Stimulated activated CD8-positive, alpha-beta memory T cell treated with anti-CD3 and anti-CD28 coated beads, Interleukin-4, amount 100 ng/mL, for 1 hour (primary cell): ENCODE measurements at places on chromosomes 6 and 20.

- DNase-seq, result no peak
Measured at GRCh38 chr6:5490501-5491069, 229.3 kb downstream of the FARS2 start.

GRCh38 chr20:16861708-16862107 is 113.5 kb downstream of the OTOR start:
- no peak for DNase-seq

DNA sequence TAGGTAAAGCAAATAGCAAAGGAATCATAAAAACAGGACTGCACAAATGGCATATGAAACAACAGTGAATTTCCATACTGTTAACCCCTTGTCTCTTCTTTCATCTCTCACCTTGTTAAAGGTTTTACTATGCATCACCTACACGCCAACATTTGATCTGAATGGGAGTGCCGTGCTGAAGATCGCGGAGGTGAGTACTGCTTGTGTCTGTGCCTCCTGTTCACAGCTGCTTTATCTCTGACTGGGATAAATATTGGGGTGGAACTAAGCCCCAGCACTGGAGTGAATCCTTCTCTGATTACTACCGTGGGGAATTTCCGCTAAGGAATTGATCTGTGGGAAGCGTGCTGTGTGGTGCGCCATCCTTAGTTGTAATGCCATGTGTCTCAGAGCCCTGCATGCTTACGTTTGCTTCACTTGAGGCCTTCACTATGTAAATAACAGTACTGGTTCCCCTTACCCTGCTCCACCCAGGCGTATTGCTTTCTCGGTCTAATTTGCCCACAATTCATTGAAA is 11.4 kb upstream of the PBOV1 start:
- no peak for DNase-seq

DNA sequence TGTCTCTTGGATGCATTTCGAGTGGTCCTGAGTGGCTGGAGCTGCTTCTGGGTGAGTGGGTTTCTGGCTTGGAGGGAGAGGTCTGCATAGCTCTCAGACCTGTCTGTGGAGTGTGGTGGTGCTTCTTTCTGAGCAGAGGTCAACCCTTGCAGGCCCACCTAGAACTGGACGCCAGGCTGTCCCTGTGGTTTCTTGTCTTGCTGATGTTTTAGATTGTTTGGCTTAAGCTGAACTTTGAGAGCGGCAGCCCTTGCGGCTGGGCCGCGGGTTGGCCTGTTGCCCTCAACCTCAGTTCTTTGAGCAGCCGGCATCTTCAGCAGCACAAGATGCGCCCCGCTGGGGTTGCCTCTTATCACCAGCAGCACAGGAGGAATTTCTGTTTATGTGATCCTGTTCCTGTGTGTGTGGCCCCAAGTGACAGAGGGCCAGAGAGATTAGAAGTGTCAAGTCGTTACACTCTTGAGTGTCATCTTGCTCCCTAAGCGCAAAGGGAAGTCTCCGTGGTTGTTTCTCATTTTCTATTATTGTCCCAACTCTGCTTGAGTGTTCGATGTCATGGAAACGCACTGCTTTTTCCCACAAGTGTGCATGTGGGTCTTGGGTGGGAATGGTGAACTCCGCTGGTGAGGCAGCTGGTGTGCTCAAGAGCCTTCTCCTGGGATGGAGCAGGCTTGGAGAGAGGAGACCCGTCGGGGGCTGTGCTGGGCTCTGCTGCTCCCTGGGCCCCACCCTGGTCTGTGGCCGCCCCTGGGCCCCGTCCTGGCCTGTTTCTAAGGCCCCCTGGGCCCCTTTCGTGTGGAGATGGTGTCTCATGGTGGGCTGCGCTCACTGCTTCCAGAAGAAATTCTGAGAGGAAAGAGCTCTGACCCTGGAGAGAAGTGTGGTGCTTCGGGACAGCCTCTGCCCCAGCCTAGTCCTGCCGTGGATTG is 20.1 kb upstream of the SLC22A1 start:
- no peak for DNase-seq

DNA sequence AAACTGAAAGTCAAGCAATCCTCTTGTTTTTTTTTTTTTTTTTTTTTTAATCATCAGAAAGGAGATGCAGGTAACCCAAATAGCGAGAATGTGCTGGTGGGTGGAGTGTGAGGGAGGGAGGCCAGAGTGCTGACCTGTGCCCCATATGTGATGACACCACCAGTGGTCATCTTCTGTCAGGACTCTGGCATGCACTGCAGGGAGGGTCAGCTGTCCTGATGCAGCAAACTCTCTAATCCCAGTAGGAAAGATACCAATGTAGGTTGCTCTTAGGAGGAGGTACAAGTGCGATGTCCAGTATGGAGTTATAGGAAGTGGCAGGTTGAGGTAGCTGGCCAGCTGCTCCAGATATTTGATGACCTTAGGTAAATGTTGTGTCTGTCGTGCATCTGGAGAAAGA is 2.8 kb upstream of the CST4 start:
- DNase-seq, result no peak

DNA sequence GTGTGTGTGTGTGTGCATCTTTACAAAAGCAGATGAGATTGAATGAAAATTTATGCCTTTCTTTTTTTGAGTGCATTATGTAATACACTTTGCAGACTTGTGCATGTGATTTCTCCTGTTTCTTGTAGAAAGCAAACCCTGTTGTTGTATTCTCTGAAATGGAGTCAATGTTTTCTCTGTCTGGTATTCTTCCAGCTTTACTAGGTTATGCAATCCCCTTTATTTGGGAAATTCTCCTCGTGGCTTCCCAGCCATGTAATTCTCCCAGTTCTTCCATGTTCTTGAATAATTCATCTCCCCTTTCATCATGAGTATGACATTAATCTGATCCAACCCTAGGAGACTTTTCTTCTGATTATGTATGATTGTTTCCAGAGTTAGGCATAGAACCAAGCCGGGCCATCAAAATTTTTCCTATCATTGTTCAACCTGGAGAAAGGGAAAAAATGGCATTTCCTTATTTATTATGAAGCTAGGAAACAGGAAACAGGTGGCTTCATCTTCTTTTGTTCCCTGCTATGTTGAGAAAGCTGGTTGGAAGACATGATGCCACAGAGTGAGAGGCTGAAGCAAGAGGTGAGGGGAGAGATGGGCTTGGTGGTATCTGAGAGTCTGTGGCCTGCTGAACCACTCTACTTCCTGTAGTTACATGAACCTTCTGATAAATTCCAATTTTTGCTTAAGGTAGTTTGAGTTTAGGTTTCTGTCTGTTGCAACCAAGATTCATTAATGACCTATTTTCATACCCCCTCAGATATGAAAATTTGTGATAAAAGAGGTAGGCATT is 68.8 kb downstream of the PRL start:
- no peak for DNase-seq

- no peak for DNase-seq
Measured at GRCh38 chr6:2918936-2919335, 15.8 kb upstream of the SERPINB9 start.

DNA sequence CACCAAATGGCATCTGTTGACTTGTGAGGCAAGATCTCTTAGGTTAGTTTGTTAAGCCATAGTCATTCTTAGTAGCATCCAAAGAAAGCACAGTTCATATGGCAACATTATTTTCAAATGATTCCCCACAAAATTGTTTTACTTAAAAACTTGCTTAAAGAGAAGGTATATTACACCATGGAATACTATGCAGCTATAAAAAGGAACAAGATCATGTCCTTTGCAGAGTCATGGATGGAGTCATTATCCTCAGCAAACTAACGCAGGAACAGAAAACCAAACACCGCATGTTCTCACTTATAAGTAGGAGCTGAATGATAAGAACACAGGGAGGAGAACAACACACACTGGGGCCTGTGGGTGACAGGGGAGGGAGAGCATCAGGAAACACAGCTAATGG is 10.9 kb upstream of the DSE start:
- DNase-seq, result no peak

DNA sequence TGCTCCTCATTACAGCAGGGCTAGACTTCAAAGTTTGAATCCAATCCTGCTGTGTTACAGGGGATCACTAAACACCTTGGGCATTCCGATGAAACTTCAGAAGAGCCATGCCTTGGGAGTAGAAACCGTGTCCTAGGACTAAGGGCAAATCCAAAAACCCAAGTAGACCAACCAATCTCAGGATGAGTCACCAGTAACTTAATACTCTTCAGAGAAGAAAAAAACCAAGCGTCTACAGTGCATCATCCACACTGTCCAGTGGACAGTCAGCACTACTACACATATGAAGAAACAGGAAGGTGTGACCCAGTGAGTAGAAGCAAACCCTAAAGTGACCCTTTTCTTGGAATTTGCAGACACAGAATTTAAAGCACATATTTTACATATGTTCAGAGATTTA is 39.5 kb upstream of the VAPB start:
- no peak for DNase-seq

DNA sequence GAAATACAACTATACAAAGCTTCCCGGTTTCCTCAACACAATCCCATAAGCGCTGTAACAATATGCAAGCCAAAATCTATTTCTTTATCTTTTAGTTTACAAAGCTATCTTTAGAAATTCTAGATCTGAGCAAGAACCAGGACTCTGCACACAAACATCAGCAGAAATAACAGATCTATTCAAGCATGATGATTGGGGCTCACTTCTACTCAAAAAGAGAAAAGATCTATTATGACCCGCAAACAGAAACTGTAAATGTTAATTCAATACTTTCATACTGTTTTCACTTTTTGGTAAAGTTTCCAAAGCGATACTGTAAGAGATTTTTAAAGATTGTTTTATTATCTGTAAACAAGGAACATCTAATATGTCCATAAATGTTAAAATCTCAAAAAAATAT is 86.6 kb downstream of the SESN1 start:
- DNase-seq, result no peak

DNA sequence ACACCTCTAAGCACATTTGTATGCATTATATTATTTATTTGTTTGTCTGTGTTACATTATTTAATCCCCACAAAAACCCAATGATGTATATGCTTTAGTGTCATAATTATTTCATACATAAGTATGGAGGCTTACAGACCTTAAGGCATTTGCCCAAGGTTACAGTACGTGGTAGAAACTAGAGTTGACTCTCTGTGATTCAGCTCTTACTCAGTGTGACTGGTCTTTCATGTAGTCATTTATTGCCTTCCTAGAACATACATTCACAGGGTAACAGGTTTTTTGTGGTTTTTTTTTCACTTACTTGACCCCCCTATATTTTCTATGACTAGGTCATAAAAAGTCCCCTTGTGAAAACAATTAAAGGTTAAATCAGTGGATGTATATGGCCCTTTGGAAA is 566.8 kb downstream of the TFAP2A start:
- no peak for DNase-seq

DNA sequence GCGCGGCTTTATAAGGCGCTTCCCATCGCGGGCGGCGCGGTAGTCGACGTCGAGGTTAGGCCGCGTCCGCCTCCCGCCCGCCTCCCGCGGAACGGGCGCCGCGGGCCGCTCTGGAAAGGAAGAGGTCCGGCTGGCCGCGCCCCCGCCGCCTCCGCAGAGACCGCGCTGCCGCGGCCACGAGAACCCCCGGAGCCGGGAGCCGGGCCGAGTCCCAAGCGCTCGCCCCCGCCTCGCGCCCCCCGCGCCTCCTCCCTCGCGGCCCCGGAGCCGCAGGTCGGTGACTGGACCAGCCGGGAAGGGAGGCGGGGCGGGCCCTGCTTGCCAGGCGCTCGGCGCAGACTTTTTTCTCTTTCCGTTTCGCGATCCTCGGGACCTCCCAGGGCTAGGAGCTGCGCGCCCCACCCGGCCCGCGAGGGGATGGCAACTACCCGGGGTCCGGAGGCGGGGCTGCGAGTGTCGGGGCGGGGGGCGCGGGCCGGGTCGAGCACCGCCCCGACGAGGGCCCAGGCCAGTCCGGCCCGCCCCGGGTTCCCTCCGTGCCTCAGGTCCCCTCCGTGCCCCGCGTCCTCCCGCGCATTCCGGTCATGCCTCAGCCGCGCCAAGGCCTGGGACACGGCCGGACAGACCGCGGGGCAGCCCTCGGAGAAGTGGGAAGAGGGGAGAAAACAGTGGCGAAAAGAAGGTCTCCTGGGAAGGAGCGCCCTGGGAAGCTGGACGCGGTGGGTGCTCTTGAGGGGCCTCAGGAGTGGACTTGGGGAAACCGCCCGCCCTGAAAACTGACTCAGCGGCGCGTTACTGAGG is 417 bp upstream of the PXDC1 start:
- DNase-seq, result peak; percentile 32

GRCh38 chr6:36677753-36678487 is 594 bp upstream of the CDKN1A start:
- DNase-seq, result no peak

- no peak for DNase-seq
Measured at GRCh38 chr6:140436023-140436811, 1061.8 kb upstream of the CITED2 start.

DNA sequence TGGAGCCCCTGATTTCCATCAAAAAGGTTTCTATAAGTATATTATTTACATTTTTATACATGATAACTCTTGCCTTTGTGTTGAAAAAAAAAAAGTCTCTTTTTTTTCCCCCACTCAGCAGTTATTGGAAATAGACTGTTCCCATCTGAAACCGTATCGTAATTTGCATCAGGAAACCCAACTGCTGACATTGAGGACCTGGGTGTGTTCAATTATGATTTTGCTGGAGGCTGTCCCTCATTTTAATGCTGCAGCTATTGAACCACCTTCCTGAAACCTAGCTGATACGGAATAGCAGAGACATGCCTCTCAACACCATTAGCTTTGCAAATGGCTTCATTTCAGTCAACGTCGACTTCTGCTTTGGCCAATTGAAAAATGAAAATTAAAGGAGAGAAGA is 98.9 kb downstream of the ZNF217 start:
- no peak for DNase-seq

- no peak for DNase-seq
Measured at GRCh38 chr6:142926177-142926493, 18.8 kb downstream of the HIVEP2 start.

DNA sequence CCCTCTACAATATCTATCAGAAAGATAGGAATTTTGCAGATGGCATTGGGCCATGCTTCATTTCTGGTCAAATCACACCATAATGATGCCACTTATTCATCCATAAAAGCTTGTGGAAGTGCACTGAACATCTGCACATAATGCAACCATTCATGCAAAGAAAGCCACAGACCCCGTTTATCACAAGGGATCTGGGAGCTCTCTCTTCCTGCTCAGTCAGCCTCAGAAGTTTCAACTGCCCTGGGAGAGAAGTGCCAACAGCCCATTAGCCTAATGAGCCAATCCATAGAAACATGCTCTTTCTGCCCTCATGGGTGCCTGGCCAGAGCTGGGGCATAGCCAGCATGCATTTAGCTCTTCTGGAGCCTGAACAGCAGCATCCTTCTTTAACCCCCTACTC is 85.8 kb downstream of the SLC35F1 start:
- DNase-seq, result no peak

GRCh38 chr20:8943631-8944030 is 125.3 kb upstream of the PLCB4 start:
- no peak for DNase-seq

DNA sequence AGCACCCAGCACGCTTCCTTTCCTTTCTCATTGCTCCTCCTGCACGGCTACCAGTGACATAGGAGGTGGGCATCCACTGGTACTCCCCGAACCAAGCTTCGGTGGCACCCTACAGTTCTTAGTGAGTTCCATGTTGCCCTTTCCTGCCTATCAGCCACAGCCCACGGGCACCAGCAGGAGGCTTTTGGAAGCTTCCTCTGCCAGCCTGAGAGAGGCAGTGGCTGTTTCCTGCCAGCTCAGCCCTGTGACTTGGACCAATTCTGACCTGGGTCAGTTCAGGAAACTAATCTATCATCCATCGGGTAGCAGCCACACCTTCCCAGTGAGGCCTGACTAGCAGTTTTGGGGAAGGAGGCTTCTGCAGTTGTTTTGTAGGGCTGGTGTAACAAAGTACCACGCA is 176.4 kb upstream of the UST start:
- no peak for DNase-seq
